Fibroblast of upper back skin (primary cell): ENCODE measurements at places on chromosomes 2 and 18.

DNA sequence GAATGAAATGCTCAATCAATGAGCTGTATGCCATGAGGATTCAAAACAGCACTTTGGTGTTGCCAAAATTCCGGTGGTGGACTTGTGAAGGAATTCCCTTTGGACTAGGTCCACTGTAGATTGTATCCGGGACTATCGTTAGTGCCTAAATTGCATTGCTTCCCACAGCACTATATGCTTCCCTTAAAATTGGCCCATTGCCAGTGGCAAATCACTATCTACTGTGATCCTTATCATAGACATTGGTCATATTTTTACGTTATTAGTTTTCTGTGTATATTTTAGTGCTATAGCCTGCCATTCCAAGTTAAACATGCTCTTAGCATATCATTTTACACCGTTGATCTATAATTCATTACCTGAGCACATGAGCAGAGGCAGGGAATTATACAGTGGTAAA is 1.7 kb downstream of the PJVK start:
- DNase-seq, result no peak

- DNase-seq, result no peak
Observed at GRCh38 chr2:18551169-18551568, 9.3 kb downstream of the RDH14 start.

- no peak for DNase-seq
Observed at GRCh38 chr2:172847188-172847587, 111.5 kb downstream of the RAPGEF4 start.

- peak; percentile 66 for DNase-seq
Observed at GRCh38 chr2:112582314-112582746, 2.1 kb upstream of the CHCHD5 start.

- no peak for DNase-seq
Observed at GRCh38 chr2:14746133-14746532, 113.6 kb downstream of the LRATD1 start.
